ENCODE measurements at places on chromosomes 12 and 14.

DNA sequence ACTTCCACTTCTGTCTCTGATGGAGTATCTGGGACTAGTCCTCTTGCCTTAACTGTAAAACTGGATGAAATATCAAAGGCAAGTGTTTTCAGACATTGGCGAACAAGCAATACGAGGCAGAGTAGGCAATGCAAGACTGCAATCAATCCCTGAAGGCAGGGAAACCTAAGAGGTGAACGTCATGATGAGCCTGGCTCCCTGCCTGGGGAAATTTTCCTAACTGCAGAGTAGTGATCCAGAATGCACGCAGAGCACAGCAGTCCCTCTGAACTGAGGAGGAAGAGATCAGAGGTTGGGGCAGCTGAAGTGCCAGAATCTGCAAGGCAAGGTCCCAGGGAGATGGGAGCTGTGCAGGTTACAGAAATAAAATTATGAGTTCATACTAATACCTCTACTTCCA is 18.5 kb downstream of the BHLHE41 start:
- DNase-seq: no peak

- DNase-seq: no peak
These were observed 34.2 kb upstream of the RNASE1 start for GRCh38 chr14:20836668-20837338.

DNA sequence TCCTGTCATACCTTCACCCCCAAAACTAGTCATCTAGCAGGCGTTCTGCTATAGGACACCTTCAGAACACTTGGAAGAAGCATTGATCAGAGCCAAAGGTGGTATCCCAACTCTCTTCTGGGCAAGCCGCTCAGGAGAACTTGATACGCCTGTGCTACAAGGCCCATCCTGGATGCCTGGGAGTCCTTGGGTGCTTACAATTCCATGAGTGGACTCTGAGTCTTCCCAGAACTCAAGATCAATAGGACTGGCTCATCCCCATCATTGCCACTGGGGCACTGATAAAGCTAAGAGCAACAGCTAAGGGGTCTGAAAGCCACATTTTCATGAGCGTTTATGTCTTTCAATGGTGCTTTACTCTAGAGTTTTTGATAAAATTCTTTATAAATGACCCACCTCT is 1.9 kb downstream of the SPTB start:
- DNase-seq: no peak

GRCh38 chr14:54362089-54362504 is 34.7 kb upstream of the CDKN3 start:
- no peak for DNase-seq

DNA sequence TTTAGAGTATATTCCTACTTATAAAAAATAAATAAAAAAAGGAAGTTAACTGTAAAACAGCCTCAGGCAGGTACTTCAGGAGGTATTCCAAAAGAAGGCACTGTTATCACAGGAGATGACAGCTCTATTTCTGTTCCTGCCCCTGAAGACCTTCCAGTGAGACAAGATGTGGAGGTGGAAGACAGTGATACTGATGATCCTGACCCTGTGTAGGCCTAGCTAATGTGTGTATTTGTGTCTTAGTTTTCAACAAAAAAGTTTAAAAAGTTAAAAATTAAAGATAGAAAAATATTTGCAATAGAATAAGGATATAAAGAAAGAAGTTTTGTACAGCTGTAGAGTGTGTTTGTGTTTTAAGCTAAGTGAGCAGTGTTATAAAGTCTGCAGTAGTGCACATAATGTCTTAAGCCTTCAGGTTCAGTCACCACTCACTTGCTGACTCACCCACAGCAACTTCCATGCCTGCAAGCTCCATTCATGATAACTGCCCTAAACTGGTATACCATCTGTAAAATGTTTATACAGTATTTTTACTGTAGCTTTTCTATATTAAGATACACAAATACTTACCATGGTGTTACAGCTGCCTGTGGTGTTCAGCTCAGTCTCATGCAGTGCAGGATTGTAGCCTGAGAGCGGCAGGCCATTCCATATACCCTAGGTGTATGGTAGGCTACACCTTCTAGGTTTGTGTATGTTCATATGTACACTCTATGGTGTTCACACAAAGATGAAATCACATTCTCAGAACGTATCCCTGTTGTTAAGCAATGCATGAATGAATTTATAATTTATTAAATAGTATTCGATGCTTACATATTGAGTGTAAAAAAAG is 121.1 kb downstream of the ANO6 start:
- DNase-seq: no peak

DNA sequence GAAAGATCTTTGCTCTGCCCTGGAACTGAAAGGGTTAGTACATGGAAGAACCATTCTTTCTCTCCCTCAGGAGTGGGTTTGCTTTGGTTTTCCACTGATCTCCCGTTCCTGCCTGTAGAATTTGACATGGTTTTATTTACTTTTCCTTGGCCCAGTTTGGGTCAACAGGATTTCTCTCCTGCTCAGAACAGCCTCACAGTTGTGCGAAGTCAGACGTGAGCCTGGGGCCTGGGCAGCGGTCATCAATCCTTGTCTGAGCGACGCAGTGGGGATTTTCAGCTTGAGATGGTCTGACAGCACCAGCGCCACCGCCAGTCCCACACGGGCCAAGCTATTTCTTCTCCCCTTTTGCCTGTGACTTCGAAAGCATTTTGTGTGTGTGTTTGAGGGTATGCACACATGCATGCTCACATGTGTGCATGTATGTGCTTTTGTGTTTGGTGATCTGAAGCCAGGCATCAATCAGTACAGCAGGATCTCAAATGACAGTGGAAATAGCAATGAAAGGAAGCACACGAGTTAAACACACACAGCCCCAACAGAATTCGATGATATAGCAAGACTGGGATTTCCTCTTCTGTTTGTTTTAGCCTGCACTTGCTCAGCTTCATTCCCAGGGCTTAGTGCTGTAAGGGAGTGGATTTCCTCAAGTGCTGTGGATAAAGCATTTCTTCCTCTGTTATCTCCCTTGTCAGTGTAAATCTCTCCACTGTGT is 58.3 kb downstream of the SMOC1 start:
- DNase-seq: no peak

- no peak for DNase-seq
These were observed 262.7 kb downstream of the ATP23 start for GRCh38 chr12:58204071-58204470.

GRCh38 chr12:111340231-111340630 is 28.7 kb downstream of the PHETA1 start:
- DNase-seq: no peak

DNA sequence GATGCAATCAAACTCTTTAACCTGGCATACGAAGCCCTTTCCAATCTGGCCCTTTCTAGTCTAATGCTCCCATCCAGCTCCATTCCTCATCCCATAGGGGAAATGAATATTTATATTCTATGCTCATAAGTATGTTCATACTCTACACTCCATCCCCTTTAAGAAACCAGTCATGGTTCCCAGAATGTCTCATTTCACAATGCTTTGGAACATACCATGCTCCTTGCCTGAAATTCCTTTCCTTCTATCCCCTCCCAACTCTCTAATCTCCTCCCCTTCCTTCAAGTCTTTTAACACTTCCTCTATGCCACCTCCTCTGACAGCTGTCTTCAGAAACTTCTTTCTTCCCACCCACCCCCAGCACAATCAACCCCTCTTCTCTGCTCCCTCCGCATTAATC is 207.0 kb upstream of the CAND1 start:
- DNase-seq: no peak

DNA sequence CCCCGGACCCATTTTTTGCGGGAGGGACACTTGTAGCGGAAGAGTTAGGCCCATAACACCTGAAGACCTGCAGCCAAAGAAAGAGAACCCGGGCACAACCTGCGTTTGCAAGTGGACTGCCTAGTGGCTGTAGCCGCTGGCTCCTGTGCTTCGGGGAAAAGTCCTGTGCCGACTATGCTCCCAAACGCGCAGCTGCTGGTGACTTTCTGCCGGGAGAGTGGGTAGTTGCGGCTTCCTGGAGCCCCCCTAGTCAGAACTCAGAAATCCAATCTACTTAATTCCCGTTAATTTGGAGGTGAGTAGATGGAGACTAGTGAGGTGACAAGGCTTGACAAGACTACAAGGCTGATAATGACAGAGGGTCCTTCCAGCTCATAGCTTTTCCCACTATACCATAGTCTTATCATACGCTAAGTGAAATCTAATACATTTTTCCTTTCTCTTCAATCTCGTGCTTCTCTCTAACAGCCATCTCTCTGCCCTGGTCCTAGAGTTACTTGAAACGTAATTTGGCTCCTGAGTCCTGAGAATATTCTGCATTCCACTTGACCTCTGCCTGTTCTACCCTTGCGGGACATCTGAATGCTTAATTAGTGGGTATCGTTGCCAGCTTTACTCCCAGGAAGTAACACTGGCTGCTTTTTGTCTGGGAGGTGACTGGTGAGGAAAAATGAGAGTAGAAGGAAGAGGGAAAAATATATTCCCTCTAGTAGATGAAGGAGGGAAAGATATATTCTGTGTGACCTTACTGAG is 556 bp downstream of the MTHFD1 start:
- DNase-seq: peak; percentile 42

GRCh38 chr12:53097564-53098353 is at the start of gene IGFBP6:
IGFBP6 (plus strand) TSS chr12:53097667; CDS start chr12:53097718, 51 bp downstream.
- peak; percentile 60 for DNase-seq

DNA sequence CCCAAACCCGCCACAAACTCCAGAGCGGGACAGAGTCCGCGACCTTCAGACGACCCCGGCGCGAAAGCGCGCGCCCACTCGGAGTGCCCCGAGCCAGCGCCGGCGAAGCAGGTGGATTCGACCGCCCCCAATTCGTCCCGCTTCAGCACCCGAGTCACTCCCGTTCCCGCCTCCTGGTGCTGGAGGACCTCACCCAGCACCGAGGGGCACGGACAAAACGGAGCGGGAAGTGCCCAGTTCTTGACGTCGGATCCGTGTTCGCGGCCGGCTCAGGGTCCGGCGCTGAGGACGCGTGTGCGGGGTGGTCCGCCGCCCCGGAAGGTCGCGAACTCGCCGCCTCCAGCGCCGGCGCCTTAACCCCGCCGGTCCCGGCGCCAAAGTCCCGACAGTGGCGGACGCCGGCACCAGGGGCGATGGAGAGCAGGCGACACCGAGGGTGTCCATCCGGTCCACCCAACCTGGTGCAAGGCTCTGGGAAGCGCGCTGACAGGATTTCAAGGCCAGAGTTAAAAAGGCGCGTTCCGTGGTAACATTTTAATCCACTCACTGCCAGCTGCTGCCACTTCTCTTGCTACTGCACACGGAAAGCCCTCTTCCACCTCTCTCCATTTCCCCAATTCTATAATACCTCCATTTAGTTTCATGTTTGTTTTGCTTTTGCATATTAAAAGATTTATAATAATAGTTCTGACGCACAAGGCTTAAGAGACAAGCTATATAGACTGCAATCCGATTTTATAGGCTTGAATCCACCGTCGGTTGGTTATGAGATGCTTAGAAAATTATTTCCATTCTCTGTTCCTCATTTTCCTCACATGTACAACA is 240.0 kb upstream of the CPNE8 start:
- peak; percentile 21 for DNase-seq

DNA sequence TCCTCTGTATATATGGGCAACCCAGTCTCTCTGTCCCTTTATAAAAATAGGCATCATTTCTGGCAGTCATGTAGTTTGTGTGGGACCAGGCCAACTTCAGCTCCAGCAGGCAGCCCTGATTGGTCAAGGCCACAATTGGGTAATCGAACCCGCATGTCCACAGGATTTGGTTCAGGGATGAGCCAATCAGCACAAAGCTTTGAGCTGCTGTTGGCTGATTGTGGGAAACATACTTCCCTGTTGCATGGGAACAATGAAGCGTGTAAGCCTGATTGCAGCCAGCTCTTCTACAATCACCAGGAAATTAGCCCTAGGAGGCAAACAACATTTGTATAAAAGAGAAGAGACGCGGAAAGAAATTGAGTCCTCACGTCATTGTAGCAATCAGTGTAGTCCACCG is 328.6 kb downstream of the PCNX1 start:
- no peak for DNase-seq

Data from stimulated activated CD4-positive, alpha-beta T cell treated with anti-CD3 and anti-CD28 coated beads, Interleukin-4, amount 100 ng/mL, for 1 hour (primary cell).